Foreskin keratinocyte (primary cell): ENCODE measurements at places on chromosomes 11 and 22. TPM values are rescaled to one million over a fixed set of nuclear protein-coding genes. Genes with fewer than 3 reads are reported as not detected.

GRCh38 chr11:62574363-62575071 lies 826 bp upstream of the EEF1G start:
- no peak for DNase-seq

DNA sequence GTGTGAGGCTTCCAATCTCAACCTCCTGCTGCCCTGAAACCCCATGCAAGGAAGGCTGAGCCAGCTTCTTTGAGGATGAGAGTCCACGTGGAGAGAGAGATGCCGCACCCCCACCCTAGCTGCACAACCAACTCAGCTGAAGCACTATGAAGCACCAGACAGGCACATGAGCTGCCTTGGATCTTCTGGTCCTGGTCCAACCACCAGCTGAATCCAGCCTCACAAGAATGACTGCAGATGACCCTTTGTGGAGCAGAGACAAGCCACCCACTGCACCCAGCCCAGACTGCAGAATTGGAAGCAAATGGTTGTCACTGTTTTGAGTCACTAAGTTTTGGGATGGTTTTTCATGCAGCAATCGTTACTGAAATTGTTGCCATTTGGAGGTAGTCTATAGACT lies 149.6 kb upstream of the SYT13 start:
- no peak for DNase-seq

DNA sequence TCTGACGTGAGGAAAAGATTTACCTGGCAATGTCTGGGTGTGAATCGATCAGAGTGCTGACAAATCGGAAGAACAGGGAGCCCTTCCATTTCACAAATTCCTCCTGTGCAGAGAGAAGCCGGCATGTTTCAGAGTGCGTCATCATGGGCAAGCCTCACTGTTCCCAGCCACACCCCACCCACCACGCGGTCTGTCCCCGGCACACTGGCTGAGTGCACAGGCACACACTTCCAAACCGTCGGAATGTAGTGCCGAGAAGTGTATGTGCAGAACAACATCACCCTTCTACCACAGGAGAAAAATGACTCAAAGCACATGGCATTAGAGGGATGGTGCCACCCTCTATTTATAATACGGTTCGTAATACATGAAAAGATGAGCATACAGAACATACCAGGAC lies 47.5 kb downstream of the NCAPD3 start:
- no peak for DNase-seq

NCAM1 gene
- 0.02 and 0.03 TPM in 2 replicates for polyA plus RNA-seq

LRRC10B gene
- polyA plus RNA-seq, result 0.02 and 0.06 TPM in 2 replicates

DNA sequence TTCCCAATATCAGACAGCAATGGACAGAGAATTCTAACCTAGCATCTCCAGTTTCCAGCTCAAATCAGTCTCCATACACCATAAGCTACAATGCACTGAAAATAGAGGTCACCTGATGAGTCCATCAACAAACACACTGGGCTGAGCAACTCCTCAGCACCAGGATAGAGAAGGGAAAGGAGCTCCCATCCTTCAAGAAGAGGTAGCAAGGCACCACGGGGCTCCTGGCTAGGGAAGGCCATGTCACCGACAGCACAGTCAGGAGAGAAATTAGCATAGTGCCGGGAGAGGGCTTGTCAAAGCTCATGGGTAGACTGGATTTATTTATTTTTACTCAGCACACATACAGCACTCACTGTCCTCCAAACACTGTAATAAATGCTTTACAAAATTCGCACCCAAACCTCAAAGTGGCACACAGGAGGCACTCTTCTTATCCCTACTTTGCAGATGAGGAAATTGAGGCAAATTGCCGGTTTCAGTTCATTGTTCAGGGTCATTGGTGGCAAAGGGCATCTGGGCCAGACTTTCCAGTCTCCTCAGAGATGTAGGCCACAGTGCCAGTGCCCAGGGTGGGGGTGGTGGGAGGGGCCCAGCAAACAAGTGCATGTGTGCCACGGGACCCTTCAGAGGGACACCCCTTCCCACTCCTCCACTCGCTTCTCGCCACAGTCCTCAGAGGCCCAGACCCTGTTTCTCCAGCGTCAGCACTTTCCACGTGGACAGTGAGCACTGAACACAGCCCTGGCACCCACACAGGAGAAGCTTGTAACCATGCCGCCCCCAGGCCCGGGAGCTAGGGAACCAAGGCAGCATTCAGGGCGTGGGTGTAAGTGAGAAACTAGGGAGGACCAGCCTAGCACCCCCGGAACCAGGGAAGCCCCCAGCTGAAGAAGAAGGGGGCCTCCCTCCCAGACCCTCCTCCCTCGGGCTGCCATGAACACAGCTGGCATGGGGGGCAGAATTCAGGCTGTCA lies 1417.4 kb downstream of the TBC1D22A start:
- DNase-seq, result no peak

APOL5 gene
- not detected in 2 replicates for polyA plus RNA-seq

SMC1B gene
- 0.02 TPM in 1 of 2 replicates, not detected in the other for polyA plus RNA-seq

C11orf87 gene
- polyA plus RNA-seq, result not detected in 2 replicates
